Spinal cord (tissue), 10 donors: ENCODE measurements at places on chromosomes 6 and 20. TPM values are rescaled to one million over a fixed set of nuclear protein-coding genes. Genes with fewer than 3 reads are reported as not detected.
A peak's percentile ranks its signal among the peaks of the same experiment; 100 is the strongest.

- peaks cover 16% of the 10 kb centered on the region for H3K27me3 ChIP-seq
- no peaks in the 10 kb centered on the region for H3K36me3 ChIP-seq
- no peak for DNase-seq
- H3K4me3 ChIP-seq, result no peak overlapping the region
- peaks cover under 1% of the 10 kb centered on the region for H3K4me1 ChIP-seq
- H3K27ac ChIP-seq, result no peak overlapping the region
Measured at GRCh38 chr20:38640521-38640920, 38.9 kb downstream of the ARHGAP40 start.

- DNase-seq, result no peak
- no peaks in the 10 kb centered on the region for H3K4me1 ChIP-seq
- H3K4me3 ChIP-seq, result no peak overlapping the region
- H3K36me3 ChIP-seq, result no peaks in the 10 kb centered on the region
- no peaks in the 10 kb centered on the region for H3K27me3 ChIP-seq
- H3K27ac ChIP-seq, result no peak overlapping the region
Measured at GRCh38 chr6:71499667-71500066, 211.1 kb downstream of the OGFRL1 start.

GSTA1 gene
- 0.50 TPM for total RNA-seq

- no peaks in the 10 kb centered on the region for H3K4me1 ChIP-seq
- DNase-seq, result no peak
- no peaks in the 10 kb centered on the region for H3K36me3 ChIP-seq
- no peaks in the 10 kb centered on the region for H3K27me3 ChIP-seq
Measured at GRCh38 chr6:4322846-4323309, 187.5 kb upstream of the ECI2 start.

GRCh38 chr6:83815631-83816272, 37.4 kb upstream of the RIPPLY2 start:
- no peak overlapping the region for H3K4me3 ChIP-seq
- no peak overlapping the region for H3K27ac ChIP-seq
- H3K27me3 ChIP-seq, result no peaks in the 10 kb centered on the region
- H3K36me3 ChIP-seq, result no peaks in the 10 kb centered on the region

DNA sequence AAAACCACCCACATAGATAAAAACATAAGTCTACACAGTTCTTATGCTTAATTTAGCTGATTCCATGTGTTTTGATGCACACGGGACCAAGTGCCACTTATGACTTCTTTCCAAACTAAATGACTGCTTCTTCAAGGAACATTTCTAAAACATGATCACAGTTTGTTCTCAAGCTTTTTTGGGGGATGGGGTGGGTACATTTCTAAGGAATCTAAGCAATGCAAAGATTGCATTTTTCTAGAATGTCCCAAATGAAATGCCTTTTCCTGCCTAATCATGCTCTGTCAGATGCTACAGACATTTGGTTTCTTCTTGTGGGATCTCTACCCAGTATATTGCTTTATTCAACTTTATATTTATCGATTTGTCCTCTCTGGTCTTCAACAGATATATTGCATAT, 496.8 kb upstream of the JAG1 start:
- H3K36me3 ChIP-seq, result no peaks in the 10 kb centered on the region
- no peak for DNase-seq
- no peak overlapping the region for H3K27ac ChIP-seq
- no peaks in the 10 kb centered on the region for H3K4me1 ChIP-seq
- H3K4me3 ChIP-seq, result no peak overlapping the region
- H3K27me3 ChIP-seq, result no peaks in the 10 kb centered on the region

DNA sequence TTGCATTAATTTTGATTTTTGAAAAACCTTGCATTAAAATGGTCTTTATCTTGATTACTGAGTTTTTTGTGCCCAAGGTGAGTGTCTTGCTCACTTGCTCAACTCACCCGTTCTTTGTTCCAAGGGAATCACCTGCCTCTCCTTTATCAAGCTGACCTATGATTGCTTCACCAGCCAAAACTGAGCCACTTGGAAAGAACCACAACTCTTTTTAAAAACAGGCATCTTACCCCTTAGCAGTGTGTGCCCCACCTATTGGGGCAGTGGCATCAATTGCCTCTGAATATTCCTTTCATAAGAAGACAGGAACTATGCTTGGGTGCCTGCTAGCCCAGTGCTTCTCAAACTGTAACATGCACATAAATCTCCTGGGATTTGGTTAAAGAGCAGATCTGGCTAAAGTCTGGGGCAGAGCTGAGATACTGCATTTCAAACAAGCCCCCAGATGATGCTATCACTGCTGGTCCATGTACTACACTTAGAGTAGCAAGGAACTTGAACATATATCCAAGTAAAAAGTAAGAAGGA, 3.3 kb upstream of the STK38 start:
- H3K27me3 ChIP-seq, result no peaks in the 10 kb centered on the region
- peaks cover 8% of the 10 kb centered on the region for H3K4me1 ChIP-seq
- H3K4me3 ChIP-seq, result no peak overlapping the region
- no peak overlapping the region for H3K27ac ChIP-seq
- no peak for DNase-seq
- H3K36me3 ChIP-seq, result no peaks in the 10 kb centered on the region

GRCh38 chr6:101607111-101607690, 213.7 kb downstream of the GRIK2 start:
- H3K27ac ChIP-seq, result no peak overlapping the region
- no peaks in the 10 kb centered on the region for H3K4me1 ChIP-seq
- H3K4me3 ChIP-seq, result no peak overlapping the region
- DNase-seq, result no peak

GRCh38 chr6:168208854-168209253, 110.7 kb downstream of the DACT2 start:
- no peaks in the 10 kb centered on the region for H3K36me3 ChIP-seq
- no peak overlapping the region for H3K4me3 ChIP-seq
- no peak overlapping the region for H3K27ac ChIP-seq
- H3K4me1 ChIP-seq, result peaks cover 19% of the 10 kb centered on the region

DNA sequence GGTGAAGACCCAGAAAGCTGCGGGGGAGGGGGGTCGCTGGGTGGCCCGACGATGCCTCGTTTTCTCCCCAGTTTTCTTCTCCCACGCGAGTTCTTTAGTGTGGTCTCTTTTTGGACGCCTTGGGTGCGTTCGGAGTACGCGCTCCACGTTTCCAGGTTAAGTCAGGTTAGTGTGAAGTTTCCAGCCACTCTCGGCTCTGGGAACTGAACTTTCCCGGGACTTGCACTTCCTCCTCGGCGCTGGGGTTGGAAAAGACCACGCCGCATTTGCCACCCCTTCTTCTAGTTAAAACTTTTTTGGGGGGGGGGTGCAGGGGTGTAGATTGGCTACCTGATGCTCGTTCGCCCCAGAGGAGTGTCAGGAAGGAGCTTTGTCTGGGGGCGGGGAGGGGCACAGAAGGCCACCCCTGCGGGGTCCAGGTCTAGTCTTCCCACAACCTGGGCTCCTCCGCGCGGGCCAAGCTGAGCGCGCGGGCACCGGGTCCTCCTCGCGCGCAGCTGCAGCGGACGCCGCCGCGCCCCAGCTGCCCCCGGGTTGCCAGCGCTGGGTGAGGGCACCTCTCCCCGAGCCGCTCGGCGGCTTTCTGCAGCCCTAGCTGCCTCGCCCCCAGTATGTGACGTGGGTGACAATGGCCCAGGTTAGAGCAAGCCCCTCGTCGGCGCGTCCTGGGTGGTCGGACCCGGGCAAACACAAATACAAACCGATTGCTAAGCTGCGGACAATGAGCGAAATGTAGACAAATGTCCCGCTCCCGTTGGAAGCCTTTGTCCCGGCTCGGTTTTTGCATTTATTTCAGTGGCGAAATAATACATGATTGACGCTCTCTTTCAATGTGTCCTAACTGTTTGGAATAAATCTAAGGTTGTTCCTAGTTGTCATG, 1.7 kb upstream of the NKX2-2 start:
- peaks cover 16% of the 10 kb centered on the region for H3K36me3 ChIP-seq
- H3K27ac ChIP-seq, result no peak overlapping the region
- peak overlapping the region; percentile 32 for H3K4me3 ChIP-seq
- peaks cover 58% of the 10 kb centered on the region for H3K4me1 ChIP-seq
- DNase-seq, result peak; percentile 46

DNA sequence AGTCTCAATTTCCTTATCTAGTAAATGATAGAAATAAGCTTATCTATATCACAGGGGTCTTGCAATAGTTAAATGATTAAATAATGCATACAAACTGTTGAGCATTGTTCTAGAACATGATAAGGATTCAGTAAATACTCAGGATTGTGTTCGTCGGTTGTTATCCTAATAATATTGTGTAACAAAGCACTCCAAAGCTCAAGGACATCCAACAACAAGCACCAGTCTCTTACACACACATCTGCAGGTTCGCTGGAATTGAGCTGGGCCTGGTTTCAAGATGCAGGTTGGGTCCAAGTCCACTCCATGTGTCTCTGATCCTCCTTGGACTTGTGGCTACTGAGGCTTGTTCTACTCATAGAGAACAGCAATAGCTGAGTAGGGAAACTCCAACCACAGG, 74.1 kb upstream of the MC3R start:
- no peaks in the 10 kb centered on the region for H3K27me3 ChIP-seq
- no peak overlapping the region for H3K4me3 ChIP-seq
- peaks cover 2% of the 10 kb centered on the region for H3K4me1 ChIP-seq
- H3K36me3 ChIP-seq, result no peaks in the 10 kb centered on the region
- DNase-seq, result no peak
- no peak overlapping the region for H3K27ac ChIP-seq

ALDH8A1 gene
- 1.1 TPM for total RNA-seq

DNA sequence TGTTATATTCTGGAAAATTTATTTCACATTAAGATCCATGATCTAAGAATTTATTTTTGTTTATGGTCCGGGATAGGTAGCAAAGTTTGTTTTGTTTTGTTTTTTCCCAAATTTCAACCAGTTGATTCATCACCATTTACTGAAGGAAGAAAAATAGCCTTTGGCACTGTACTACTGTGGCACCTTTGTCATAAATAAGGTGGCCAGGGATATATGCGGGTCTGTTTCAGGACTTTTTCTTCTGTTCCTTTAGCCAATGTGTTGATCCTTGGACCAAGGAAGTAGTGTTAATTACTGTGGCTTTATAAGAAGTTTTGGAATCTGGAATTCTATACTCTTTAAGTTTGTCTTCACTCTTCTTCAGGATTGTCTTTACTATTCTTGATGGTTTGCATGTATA, 171.7 kb downstream of the FAXC start:
- no peaks in the 10 kb centered on the region for H3K27me3 ChIP-seq
- H3K4me1 ChIP-seq, result no peaks in the 10 kb centered on the region
- no peak for DNase-seq
- H3K27ac ChIP-seq, result no peak overlapping the region

SLC26A8 gene
- 4.4 TPM for total RNA-seq
